Placental epithelial cell (primary cell): ENCODE measurements at places on chromosomes 16 and 17. TPM values are rescaled to one million over a fixed set of nuclear protein-coding genes. Genes with fewer than 3 reads are reported as not detected.

The CIITA gene
- total RNA-seq = 0.33 and 0.79 TPM in 2 replicates

The SLC12A3 gene
- total RNA-seq = 0.22 and 1.6 TPM in 2 replicates

The CA4 gene
- not detected in 2 replicates for total RNA-seq

The DPEP3 gene
- total RNA-seq = not detected in 2 replicates
